ENCODE measurements at places on chromosomes 1 and 21. TPM values are rescaled to one million over a fixed set of nuclear protein-coding genes. Genes with fewer than 3 reads are reported as not detected.

The FLG2 gene
- not detected for total RNA-seq

The FAM177B gene
- total RNA-seq, result 1.0 TPM

The BEST4 gene
- total RNA-seq, result 0.21 TPM

The MAEL gene
- total RNA-seq, result 0.66 TPM
